HFFc6 (cell line): ENCODE measurements at places on chromosomes 12 and 14.

DNA sequence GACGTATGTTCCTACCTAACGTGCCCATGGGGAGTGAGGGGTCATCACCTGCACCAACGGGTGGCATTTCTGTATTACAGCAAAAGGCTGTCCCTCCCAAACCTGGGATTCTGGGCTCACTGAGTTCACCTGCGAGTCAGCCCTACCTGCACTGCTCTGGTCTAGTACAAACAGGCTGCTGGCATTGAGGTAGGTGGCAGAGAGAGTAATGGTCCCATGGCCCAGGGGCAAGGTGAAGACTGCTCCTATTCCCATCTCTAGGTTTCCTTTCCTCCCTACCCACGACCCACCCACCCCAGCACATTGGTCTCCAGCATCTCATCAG is 421 bp downstream of the SUOX start:
- DNase-seq = no peak

DNA sequence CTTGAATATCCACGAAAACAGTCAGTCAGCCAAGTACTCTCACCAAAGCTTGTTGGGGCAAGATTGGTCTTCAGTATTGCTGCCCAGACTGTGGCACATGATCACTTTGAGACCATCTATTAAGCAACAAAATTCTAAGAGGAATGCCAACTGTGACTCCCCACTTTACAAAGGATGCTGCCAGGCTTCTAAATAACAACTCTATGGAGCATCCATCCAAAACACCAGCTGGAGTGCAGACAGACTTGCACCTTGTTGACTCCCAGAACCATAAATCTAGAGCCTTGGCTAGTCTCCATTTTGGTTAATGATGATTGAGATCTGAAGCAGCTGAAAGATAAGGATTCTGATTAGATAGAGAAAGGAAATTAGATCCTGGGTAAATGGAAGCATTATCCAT is 132.8 kb downstream of the DIO2 start:
- no peak for DNase-seq

DNA sequence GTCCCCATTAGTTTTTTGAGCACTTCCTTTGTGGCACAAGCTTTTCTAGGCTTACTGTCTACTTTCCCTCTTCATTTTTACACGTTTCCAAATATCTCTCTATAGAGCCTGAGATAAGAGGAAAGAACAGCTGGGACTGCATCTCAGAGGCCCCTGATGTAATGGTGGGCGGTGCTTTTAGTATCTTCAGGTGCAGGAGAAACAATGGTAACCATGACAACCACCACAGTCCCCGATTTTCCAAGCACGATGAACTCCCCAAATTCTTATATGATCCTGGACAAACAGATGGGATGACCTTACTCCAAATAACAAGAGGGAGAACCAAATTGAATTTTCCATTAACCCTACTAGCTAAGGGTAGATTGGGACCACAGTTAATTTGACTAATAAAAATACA is 103.3 kb downstream of the AEBP2 start:
- no peak for DNase-seq

DNA sequence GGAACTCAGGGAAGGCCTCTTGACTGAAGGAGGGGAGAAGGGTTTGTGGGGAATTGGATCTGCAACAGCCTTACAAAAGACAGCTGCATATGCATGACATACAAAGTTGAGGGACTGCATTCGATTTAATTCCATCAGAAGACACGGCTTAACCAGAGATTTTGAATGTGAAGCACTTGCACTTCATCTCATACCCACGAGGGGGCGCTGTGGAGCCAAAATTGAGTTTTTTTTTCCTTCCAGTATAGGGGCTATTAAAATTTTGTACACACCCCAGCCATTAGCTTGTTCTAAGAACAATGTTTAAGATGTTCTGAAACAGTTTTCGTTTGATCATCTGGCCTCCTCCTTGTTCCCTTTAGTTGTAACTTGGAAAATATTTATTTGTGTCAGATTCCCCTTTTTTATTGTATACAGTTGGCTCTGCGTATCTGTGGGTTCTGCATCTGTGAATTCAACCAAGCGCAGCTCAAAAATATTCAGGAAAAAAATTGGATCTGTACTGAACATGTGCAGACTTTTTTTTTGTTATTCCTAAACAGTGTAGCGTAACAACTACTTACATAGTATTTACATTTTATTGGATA is 1.6 kb downstream of the SUDS3 start:
- peak; percentile 39 for DNase-seq

- peak; percentile 65 for DNase-seq
Observed at GRCh38 chr14:72781561-72782508, 112.1 kb downstream of the DPF3 start.

DNA sequence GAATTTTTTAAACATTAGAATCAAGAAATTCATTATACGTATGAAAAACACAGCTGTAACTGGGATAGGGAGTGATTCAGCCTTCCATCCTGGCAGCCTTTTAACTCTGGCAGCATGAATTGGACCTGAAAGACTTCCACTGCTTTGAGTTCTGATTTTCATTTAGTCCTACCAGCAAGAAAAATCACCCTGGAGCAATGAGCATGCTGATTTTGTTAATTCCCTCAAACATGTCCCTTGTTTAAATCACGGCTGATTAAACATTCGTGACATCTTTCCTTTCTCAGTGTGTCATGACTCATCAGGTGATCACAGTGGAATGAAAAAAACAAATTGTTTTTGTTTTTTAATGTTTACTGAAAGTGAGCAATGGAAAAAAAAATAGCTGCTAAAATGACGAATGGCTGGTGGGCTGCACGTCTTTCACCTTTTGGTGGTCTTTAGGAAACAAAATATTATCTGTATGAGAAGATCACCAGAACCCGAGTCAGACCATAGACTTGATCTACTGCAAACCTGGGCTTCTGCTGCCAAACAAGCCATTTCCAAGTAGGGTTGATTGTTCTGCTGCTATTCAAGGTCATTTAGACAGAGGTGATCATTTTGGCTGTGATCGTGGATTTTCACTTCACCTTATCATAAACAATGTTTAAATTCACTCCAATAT is 67.0 kb upstream of the CAND1 start:
- no peak for DNase-seq

DNA sequence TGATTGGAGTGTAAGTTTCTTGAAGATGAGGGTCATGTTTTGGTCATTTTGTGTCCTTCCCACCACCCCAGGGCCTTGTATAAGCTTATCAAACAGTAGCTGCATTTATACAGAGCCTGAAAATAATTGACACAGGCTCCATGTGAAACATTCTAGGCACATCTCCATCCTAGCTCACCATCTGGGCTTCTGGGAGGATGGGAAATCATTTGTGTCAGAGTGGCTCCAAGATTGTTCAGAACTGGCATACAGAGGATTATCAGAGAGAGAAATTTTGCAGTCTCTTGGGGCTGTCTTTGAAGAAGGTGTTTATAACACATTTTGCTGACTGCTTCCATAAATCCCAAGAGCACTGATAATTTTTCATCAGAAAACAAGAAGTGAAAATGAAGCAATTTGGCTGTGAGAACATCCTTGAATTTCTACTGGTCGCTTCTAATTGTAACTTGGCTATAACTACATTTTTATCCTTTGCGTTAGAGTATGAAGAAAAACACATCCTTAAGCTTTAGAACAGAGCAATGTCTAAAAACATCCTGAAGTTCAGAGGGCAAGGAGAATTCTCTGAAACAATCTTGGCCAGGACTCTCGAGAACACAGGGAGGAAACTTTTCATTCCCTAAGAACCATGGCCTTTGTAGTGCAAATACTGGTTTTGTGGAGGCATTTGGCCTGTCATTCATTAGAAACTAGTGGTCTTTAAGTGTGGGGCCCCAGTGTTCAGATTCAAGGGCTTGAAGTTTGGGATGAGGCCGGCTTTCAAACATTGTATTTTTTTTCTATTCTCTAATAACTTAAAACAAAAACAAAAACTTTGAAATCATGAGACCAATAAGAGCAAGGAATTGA is 151.1 kb downstream of the DACT1 start:
- no peak for DNase-seq

- no peak for DNase-seq
Observed at GRCh38 chr14:69657950-69658355, 46.6 kb downstream of the SUSD6 start.

DNA sequence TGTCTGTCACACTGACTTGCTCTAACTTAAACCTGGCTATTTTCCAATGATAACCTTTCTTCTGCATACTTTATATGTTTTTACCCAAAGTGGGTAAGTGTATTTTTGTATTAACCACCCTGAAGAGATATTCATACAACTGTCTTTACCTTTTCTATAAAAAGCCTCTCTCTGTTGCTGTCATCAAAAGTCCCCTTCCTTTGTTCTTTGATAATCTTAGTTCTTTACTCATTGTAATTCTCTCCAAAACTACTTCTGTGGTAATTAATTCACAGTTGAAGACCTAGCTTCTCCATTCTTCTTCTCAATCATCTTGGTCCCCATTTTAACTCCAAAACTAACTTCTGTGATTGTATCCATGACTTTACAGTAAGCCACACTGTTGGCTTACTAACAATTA is 479.7 kb upstream of the MGAT4C start:
- DNase-seq = no peak

- DNase-seq = no peak
Observed at GRCh38 chr12:131896811-131897270, 2.4 kb downstream of the ULK1 start.

DNA sequence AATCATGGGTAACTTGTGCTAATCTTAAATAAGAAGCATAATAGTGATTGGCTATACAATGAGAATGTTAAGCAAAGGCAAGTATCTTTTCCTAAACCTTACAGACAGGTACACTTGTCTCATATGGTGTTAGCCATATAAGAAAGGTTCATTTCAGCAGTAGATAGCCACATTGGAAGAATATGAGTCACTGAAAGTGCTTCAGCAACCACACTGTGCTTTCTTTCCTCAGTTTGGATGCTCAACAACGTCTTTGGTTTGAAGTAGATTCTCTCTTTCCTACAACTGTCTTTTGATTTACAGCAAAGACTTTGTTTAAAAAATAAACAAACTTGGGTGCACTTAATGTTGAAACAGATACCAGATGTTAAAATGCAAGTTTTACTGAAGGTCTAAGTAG is 8.9 kb downstream of the DDHD1 start:
- DNase-seq = no peak

DNA sequence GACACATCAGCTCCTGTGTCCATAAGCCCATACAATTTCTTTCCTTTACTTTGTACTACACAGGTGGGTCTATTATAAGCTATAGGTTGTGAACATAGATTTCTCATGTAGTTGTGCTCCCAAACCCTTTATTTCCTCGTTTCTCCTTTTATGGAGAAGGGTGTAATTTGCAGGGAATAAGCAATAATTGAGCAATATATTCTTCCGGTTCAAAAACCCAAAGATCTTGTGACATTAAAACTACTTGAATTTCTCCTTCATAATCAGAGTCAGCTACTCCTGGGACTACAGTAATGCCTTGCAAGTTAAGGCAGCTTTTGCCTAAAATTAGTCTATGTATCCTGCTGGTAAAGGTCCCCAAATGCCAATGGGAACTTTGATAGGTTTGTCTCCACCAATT is 19.1 kb upstream of the MAPKAPK5 start:
- DNase-seq = no peak

- no peak for DNase-seq
Observed at GRCh38 chr12:130800312-130800711, 38.7 kb downstream of the STX2 start.

GRCh38 chr14:46344327-46344937 is 307.1 kb downstream of the RPL10L start:
- DNase-seq = peak; percentile 6

DNA sequence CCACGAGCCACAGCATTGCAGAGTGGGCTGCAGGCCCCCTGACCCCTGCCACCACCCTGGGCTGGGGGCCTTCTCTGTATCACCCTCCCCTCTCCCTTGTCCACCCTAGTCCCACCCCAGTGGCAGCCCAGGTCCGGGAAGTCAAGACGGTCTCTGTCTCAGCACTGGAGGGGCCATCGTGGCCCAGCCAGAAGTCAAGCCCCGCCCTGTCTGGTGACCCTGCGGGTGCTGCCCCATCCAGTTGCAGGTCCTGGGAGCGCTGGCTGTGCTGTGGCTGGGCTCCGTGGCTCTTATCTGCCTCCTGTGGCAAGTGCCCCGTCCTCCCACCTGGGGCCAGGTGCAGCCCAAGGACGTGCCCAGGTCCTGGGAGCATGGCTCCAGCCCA is 2.7 kb downstream of the PLD4 start:
- no peak for DNase-seq

GRCh38 chr12:110679201-110679600 is 9.7 kb downstream of the HVCN1 start:
- DNase-seq = no peak

GRCh38 chr14:71891185-71891584 is 41.0 kb upstream of the RGS6 start:
- no peak for DNase-seq

DNA sequence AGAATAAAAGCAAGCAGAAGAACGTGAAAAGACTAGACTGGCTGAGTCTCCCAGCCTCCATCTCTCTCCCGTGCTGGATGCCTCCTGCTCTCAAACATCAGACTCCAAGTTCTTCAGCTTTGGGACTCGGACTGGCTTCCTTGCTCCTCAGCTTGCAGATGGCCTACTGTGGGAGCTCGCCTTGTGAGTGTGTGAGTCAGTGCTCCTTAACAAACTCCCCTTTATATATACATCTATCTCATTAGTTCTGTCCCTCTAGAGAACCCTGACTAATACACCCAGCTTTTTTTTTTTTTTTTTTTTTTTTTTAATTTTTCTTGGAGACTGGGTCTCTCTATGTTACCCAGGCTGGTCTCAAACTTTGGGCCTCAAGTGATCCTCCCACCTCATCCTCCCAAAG is 46.9 kb downstream of the ACTN1 start:
- DNase-seq = no peak

GRCh38 chr14:30996892-30997659 is 28.4 kb upstream of the AP4S1 start:
- DNase-seq = no peak

DNA sequence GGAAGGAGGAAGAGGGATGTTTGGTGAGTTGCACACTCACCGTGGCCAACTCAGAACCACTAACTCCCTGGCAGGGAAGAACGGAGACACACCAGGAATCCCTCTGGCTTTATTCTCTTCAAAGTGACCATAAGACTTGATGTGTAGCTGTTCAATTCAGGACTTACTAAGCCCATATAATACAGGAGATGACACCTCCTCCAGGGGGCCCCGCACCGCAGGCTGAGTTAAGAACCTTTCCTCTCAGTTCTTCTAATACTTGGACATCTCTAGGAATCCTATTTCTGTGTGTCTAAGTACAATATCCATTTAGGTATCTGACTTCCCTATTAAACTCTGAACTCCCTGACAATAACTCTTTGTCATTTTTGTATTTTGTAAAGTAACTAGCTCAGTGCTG is 49.5 kb downstream of the DCAF4 start:
- no peak for DNase-seq

GRCh38 chr14:54252072-54252730 is 144.6 kb upstream of the CDKN3 start:
- DNase-seq = peak; percentile 78

GRCh38 chr14:70881549-70882177 is 25.6 kb upstream of the PCNX1 start:
- no peak for DNase-seq

- DNase-seq = no peak
Observed at GRCh38 chr12:117187421-117187820, 2.8 kb downstream of the FBXO21 start.

- DNase-seq = no peak
Observed at GRCh38 chr12:123114304-123115083, 36.4 kb downstream of the PITPNM2 start.

GRCh38 chr12:23202728-23203127 is 577.8 kb downstream of the ETNK1 start:
- no peak for DNase-seq

- no peak for DNase-seq
Observed at GRCh38 chr14:100117633-100118395, 41.6 kb downstream of the DEGS2 start.

- DNase-seq = no peak
Observed at GRCh38 chr12:89863968-89864367, 155.3 kb upstream of the ATP2B1 start.

- no peak for DNase-seq
Observed at GRCh38 chr12:2383325-2384028, 330.7 kb downstream of the CACNA1C start.
